C1 segment of cervical spinal cord (tissue), 14 donors: ENCODE measurements at places on chromosomes 6 and 20.

- DNase-seq: no peak
Measured at GRCh38 chr6:168596344-168596743, 155.4 kb downstream of the SMOC2 start.

DNA sequence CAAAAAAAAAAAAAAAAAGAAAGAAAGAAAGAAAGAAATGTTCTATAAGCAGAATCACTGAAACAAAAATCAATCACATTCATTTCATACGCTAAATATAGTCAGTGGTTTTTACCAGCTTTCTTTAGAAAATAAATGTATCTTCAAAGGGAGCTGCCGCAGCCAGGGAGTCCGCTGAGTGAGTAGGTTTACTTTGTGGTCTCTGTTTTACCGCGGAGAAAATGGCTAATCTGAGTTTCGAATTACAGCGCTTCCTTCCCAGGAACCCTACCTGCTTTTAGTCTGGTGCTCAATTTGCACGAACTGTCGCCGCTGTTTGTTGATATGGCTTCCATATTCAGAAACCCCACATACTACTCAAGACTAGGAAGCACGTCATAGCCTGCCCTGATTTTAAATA is 102.4 kb downstream of the TFAP2A start:
- DNase-seq: no peak

DNA sequence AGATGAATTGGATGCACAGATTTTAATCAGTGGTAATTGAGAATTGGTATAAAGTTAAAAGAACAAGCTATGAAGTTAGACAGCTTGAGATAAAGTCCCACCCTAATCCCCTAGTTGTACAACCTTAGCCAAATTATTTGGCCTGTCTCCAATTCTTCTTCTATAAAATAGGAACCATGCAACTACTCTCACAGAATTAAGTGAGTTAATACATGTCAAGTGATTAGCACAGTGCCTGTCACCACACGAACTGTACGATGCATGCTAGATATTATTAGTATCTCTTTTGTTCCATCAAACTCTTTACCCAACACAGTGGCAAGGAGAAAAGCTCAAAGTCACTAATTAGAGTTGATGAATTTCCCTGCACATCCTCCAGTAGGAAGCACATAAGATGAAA is 44.7 kb downstream of the MBOAT1 start:
- DNase-seq: no peak

DNA sequence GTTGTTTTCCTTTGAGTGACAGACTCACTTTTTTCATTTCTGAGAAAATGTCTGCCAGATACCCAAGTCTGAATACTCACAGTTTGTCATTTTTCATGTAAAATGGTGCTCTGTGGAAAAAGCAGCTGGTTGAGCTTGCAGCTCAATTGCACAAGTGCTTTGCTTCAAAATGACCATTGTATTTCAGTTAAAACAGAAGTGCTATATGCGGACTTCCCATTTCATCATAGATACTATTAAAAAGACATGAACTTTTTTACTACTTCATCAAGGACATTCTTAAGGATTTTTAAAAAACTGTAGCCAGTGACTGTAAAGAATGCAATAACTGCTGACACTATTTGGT is 61.5 kb downstream of the KCNS1 start:
- DNase-seq: no peak

DNA sequence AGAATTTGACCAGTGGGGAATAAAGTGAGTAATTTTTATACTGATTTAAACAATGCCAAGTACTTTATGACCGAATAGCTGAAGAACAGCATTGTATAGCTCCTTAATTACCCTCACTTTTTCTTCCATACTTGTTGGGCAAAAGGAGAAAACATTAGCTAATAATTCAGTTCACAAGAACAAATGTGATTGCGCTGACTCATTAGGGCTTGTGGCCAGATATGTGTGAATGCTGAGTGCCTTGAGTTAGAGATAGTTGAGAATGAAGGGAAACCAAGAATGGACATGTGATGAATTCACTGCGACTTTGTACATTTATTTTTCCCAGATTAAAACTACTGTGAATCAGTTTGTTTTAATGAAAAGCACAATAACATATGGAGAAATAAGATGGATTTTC is 669.4 kb downstream of the TFAP2A start:
- DNase-seq: no peak

DNA sequence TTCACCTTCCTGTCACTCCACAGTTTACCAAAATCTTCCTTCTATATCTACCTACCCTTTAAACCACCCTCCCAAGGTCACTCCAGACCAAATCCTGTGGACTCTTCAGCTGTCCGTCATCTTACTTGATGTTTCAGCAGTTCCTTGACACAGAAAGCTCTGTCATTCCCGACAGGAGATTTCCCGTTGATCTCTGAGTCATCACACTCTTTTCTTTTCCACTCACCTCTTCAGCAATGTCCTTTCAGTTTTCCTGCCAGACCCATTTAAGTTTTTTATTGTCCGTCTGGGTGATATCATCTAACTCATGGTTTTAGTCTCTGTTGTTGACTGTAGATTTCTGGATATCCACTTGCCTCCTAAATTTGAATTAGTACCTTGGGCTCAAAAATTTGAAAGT is 69.9 kb upstream of the SCGN start:
- DNase-seq: no peak

DNA sequence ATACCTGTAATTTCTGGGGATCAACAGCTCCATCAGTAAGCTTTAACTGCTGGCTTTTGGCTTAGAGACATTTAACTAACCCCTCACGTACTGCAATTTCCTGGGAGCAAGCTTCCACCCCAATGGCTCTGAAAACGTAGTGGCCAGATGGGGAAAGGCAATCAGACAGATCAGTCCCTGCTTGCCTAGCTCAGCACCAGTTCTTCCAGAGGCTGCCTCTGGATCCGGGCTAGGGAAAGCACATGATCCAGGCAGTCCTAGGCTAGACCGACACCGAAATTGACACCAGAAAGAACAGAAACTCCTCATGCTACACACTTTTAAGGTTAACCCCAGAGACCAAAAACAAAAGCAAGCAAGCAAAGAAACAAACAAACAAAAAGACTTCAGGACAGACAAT is 13.3 kb downstream of the PREP start:
- DNase-seq: no peak

- no peak for DNase-seq
Measured at GRCh38 chr6:63745784-63746183, 110.2 kb downstream of the PHF3 start.

DNA sequence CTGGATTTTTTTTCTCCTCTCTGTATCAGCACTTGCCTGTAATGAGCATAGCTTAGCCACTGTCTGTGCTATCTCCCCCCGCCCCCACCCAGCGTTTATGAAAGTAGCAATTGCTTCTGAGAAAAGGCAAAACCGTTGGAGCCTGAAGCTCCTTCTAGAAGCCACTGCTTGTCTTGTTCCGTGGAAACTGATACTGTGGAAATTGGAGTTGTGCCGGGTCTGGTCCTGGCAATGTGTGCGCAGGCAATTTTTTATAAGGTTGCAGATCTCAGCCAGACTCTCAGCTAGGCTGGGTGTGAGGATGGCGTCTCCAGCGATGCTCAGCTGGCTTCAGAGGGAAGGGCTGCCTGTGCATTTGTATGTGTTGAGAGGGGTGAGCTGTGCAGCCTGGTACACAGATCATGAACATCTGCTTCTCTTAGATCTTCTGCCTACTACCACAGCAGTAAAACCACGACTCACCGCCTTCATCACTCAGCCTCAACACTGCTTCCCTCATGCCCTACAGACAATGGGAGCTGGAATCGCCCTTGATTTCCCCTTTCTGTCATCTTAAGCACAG is 72.4 kb upstream of the GTSF1L start:
- DNase-seq: no peak

GRCh38 chr6:164531736-164532135 is 777.7 kb downstream of the C6orf118 start:
- no peak for DNase-seq

GRCh38 chr20:41366546-41367392 is at the start of gene EMILIN3:
Gene EMILIN3, minus strand, starts transcription at chr20:41366818. Its CDS starts 184 bp downstream, at chr20:41366634.
- no peak for DNase-seq

DNA sequence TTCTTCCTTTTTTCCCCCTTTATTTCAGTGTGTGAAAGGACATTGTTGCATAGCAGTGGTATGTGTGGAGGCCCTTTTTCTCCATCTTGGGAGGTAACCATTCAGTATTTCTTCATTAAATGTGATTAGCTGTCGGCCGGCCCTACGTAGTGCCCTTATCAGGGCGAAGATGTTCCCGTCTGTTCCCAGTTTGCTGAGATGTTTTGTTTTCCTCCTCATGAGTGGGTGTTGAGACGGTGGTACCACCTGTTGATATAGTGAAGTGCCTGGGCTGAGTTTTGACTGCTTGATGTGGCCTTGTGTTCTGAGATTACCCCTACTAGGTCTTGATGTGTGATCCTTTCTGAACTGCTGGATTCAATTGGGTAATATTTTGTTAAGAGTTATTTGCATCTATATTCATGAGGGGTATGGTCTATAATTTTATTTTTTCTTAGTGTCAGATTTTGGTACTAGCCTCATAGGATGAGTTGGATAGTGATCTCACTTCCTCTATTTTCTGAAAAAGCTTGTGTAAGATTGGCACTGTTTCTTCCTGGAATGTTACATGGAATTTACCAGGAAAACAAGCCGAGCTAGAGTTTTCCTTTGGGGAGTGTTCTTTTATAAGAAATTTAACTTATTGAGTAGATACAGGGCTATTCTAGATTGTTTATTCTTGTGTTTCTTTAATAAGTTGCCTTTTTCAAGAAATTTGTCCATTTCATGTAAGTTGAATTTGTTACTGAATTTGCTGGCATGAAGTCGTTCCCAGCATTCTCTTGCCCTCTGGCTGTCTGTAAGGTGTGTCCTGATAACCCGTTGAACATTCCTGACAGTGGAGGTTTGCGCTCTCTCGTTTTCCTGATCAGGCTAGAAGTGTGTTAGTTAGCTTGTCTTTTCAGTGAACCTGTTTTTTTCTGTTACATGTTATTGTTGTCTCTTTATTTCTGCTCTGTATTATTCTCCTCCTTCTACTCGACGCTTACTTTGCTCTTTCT is 4.3 kb downstream of the MTG2 start:
- no peak for DNase-seq

DNA sequence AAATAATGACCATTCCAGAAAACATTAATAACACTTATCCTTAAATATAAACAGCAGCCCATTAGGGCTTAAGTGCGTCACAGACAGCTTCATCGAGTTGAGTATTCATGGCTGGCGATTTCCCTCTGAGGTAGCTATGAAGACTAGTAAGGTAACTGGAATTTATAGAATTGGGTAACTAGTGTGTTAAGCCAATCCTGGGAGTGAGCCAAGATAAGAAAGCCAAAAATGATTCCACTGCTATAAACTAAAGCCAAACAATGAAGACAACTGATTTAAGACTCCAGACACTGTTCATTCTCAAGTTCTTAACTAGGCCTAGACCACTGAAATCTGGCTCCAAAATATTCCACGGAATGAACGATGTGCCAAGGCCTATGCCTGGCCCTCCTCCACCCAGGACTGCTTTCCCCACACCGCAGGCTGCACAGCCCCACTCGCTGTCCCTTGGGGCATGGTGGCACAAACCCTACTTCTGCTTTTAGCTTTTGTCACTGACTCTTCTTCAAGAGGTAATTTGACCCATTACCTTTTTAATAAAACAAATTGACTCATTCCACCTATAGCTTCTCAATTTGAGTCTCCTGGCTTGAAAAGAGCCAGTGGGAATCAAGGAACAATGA is 66.0 kb downstream of the BLOC1S5 start:
- DNase-seq: no peak

DNA sequence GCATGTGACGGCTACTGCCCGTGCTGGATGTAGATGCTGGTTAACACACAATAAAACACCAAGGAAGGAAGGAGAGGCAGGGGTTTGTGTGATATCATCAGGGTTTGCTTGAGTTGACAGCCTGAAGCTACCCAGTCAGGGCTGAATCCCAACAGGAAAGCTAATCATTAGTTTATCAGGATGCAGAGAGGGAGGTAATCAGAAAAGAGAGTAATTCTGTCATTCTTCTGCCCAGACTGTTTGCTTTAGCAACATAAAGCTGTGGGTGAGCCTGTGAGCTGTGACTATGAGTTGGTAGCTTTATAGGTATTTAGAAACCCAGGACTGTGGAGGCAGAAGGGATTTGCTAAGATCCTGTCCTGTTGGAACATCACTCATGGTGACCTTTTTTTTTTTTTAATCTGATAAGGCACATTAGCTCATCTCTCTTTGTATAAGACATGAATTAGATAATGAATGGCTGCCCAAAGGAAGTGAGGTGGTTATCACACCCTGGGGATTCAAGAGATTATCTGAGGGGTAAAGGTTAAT is 79.3 kb downstream of the CAP2 start:
- DNase-seq: no peak

DNA sequence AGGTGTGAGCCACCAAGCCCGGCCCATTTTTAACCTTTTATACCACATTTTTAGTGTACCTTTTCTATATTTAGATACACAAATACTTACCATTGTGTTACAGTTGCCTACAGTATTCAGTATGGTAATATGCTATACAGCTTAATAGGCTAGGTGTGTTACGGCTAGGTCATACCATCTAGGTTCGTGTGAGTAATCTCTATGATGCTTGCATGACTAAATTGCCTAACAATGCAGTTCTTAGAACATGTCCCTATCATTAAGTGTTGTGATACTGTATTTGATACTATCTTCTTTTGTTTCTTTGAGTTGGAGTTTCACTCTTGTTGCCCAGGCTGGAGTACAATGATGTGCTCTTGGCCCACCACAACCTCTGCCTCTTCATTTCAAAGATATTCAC is 387.7 kb upstream of the SASH1 start:
- DNase-seq: no peak

GRCh38 chr20:31890646-31891045 is 20.2 kb downstream of the TTLL9 start:
- no peak for DNase-seq

GRCh38 chr20:6074145-6074561 is 20.3 kb upstream of the LRRN4 start:
- no peak for DNase-seq

DNA sequence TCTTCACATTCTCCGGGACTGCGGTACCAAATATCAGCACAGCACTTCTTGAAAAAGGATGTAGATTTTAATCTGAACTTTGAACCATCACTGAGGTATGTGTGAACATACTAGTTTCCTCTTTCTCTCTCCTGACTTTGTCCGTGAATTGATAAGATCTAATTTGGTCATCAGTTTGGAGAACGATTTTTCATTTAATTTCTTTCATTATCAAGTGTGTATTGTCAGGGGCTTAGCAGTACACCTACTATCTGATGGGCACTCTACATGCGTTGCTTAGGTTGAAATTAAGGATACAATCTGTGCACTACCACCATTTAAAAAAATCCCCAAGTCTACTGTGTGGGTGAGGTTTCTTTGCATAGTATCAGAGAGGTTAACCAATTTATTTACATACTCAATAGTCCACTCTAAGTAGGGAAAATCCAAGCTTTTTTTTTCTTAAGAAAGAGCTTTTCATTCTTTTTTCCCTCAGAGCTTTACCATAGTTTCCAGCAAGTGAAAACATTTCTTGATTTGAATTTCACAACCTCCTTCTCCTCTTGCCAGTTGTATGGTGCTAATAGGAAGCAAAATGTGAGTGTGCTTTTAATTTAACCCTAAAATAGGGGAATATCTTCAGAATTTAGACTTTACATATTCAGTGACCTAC is 105.4 kb upstream of the ESR1 start:
- DNase-seq: no peak

- DNase-seq: no peak
Measured at GRCh38 chr20:25439328-25439727, 31.9 kb downstream of the GINS1 start.

GRCh38 chr6:110653381-110653780 is 161.9 kb downstream of the CDK19 start:
- no peak for DNase-seq
